ENCODE measurements at places on chromosomes 16 and 17. TPM values are rescaled to one million over a fixed set of nuclear protein-coding genes. Genes with fewer than 3 reads are reported as not detected.

Gene ASGR2
- 0.62 TPM for total RNA-seq

DNA sequence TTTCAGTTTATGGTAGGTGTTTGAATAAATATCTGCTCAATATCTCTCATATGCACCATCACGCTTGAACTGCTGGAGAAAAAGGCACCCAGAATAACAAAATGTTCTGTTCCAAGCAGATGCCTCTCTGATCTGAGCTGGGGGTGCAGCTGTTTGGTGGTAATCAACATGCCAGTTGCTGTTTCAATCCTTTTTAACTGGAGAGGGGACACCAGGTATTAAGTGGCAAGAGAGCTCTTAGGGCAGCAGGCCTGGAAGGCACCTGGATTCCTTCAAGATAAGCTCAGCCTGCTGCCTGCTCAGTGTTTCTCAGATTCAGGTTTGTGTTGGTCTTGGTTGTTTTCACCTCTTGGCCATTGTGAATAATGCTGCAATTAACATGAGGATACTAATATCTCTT is 27.2 kb upstream of the VAT1L start:
- DNase-seq = no peak

GRCh38 chr17:66462010-66462409 is 159.6 kb downstream of the PRKCA start:
- DNase-seq = no peak

- no peak for DNase-seq
Observed at GRCh38 chr16:56360117-56361008, 65.0 kb downstream of the AMFR start.

DNA sequence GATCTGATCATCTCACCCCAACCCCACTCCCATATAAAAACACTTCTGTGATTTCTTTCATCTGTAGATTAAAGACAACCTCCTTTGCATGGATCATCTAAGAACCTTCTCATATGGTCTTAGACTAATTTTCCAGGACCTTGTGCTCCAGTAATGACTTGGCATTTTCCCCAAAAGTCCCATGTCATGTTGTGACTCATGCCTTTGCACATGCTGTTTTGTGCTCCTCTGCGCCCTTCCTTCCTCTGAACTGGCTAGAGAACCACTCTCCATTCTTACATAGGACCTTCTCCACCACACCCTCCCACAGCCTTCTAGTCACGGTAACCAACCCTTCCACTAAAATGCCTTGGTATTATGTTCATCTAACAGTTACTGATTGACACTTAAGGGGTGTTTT is 99.5 kb upstream of the AXIN2 start:
- DNase-seq = no peak

DNA sequence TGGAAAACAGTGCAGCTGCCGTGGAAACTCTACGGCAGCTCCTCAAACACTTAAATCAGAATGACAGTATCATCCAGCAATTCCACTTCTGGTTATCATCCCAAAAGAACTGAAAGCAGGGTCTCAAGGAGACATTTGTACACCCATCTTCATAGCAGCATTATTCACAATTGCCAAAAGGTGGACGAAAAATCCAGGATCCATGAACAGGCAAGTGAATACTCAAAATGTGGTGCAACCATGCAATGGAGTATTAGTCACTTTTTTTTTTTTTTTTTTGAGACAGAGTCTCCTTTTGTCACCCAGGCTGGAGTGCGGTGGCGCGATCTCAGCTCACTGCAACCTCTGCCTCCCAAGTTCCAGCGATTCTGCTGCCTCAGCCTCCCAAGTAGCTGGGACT is 10.6 kb upstream of the AATK start:
- no peak for DNase-seq

Gene NKD1
- 1.0 TPM for total RNA-seq

DNA sequence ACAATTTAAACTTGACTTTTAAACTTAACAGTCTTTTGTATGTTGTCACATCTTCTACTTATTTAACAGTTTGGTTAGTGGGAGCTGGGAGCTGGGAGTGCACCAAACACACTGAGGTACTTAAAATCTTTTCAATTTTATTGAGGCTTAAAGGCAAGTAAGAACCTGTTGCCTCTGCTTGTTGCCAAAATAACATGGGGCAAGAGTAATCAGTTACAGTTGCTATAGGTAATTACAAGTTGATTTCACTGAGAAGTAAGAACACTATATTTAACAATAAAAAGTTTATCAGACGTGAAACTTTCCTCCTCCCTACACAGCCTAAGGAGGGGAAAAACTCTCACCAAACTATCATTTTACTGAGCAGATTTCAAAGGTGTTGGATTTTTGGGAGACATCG is 135.2 kb downstream of the FTO start:
- DNase-seq = no peak

Gene GEMIN4
- 15.4 TPM for total RNA-seq

Gene CCL4L2
- not detected for total RNA-seq

GRCh38 chr16:85259832-85260167 is 147.5 kb upstream of the CIBAR2 start:
- DNase-seq = no peak

Gene VAT1L
- total RNA-seq = 14.3 TPM

- no peak for DNase-seq
Observed at GRCh38 chr17:68429881-68430280, 27.4 kb downstream of the WIPI1 start.

GRCh38 chr17:50027172-50027880 is 28.6 kb upstream of the ITGA3 start:
- peak; percentile 81 for DNase-seq

Gene CD300LB
- total RNA-seq = 0.32 TPM

Gene SNAI3
- 0.55 TPM for total RNA-seq

- no peak for DNase-seq
Observed at GRCh38 chr17:62761884-62762283, 46.2 kb downstream of the MARCHF10 start.

- no peak for DNase-seq
Observed at GRCh38 chr17:75114552-75115314, 5.0 kb downstream of the ARMC7 start.

Gene SLC9A5
- total RNA-seq = 1.3 TPM

Gene FBXO31
- total RNA-seq = 50.8 TPM

DNA sequence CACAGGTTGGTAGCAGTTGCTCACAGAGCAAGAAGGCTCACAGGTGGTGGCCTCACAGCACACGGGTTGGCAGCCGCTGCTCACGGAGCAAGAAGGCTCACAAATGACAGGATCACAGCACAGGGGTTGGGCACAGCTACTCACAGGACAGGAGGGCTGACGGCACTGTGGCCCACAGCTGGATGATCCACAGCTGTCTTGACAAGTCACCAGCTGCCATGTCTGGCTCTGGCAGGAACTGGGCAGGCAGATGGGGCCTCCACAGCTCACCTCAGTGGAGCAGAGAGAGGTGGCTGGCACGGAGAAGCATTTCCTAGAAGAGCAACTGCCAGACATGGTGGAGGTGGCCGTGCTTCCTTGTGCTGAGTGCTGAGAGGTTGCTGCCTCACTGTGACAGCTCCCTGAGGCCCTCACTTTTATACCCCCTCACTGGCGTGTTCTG is at the start of gene KRTAP16-1:
TSS of gene KRTAP16-1 (minus strand) at position 392 of the 442 bp plus-strand sequence. CDS start at position 336, 56 bp downstream.
- no peak for DNase-seq

Gene PSME3IP1
- total RNA-seq = 52.2 TPM

Gene TP53TG3C
- total RNA-seq = not detected

GRCh38 chr16:35750157-35750689 is 2290.8 kb downstream of the TP53TG3F start:
- DNase-seq = no peak

DNA sequence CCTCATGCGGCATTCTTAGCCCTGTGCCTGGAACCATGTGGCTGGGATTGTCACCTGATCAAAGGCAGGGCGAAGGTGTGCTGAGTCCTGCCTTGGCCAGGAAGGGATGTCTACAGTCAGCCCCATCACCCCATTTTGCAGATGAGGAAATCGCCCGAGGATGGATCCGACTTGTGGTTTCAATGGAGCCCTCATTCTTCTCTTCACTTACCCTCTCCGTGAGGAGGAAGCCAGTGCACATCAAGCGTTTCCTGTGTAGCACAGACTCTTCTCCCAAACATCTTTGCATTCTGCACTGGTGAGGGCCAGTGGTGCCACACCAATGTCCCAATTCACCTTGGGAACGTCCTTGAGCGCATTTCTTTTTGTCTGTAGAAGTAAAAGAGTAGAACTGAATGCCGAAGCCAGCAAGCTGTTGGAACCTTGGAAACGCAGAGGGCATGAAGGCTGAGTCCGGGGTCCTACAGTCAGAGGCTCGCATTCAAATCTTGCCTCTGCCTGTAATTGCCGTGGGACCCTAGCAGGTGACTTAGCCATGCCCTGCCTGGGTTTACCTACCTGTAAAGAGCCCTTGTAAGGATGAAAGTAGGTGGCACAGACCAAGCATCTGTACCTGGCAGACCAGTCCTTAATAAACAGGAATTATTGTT is 85.4 kb downstream of the IRF8 start:
- no peak for DNase-seq

GRCh38 chr16:68264128-68265077 is at the start of gene SLC7A6:
Gene SLC7A6, plus strand, starts transcription at chr16:68264526. Its CDS starts 10,201 bp downstream, at chr16:68274727.
- DNase-seq = peak; percentile 87

Gene MYH8
- total RNA-seq = not detected

GRCh38 chr16:72066747-72067146 is 3.7 kb downstream of the HPR start:
- no peak for DNase-seq

DNA sequence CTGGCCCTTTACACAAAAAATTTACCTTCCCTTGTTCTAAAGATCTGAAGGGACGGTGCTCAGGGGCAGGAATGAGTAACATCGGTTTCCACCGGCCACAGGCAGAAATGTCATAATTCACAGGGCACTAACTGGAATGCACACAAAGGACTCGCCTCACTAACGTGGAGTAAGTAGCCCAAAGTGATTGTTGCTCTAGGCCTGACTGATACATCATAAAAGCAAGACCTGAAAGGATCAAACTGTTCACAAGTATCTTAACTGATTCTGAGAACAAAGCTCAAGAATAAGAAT is 8.9 kb upstream of the TCF25 start:
- DNase-seq = no peak

DNA sequence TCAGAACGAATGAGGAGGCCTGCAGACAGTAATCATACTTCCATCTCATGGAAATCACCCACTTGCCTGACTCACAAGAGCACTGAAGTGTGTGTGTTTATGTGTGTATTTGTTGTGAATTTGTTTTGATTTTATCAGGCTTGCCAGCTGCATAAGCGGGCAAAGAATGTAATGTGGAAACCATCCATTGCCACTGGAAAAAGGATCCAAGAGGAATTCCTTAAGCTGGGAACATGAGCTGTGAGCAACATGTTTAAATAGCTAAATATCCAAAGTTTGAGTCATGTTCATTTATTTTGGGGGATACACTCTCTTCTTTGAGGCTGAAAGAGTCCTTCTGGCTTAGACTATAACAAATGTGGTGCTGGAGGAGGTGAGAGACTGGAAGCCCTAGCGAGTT is 198.4 kb upstream of the TBX2 start:
- DNase-seq = no peak

Gene SPECC1
- total RNA-seq = 14.2 TPM
